Panc1 (cell line): ENCODE measurements at places on chromosomes 5 and 9.

DNA sequence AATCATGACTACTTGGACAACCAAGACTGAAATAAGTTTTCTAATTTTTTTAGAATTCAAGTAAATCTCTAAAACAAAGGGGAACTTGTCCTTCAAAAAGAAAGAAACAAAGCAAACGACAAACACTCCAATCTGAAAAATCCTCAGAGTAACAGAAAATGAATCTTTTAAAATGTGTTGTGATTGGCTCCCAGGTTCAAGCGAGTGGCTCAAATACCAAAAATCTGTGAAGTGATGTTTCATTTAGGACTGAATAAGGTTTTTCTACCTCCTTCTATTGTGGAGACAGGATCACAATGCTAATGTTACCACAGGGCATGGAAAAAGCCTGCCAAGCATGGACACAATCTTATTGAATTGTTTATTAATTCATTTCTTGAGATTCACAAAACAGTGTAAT, 415.7 kb downstream of the RAB3C start:
- DNase-seq = no peak

DNA sequence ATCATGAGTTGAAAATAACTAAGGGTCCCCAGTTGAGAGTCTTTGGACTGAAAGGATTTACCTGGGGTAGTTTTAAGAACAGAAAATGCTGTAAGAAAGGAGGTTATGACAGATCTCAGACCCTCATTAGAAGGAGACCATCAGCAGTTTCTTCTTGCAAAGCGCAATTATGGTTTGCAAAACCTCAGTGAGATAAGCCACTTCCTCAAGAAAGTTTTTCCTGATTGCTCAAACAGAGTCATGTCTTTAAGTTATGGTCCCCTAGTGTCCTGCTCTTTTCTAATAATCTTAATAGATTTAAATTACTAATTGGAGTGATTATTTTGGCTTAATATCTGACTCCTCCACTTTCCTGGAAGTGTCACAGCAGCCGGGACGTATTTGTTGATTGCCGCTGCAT, 293.2 kb upstream of the KLF4 start:
- DNase-seq = no peak

- DNase-seq = no peak
These were observed 18.9 kb downstream of the WHRN start for GRCh38 chr9:114486205-114486963.

GRCh38 chr5:1552521-1553255, 28.9 kb upstream of the LPCAT1 start:
- no peak for DNase-seq

GRCh38 chr5:135660826-135661575, 82.2 kb upstream of the CXCL14 start:
- no peak for DNase-seq

- no peak for DNase-seq
These were observed 2.0 kb downstream of the TMEM38B start for GRCh38 chr9:105696219-105696793.

DNA sequence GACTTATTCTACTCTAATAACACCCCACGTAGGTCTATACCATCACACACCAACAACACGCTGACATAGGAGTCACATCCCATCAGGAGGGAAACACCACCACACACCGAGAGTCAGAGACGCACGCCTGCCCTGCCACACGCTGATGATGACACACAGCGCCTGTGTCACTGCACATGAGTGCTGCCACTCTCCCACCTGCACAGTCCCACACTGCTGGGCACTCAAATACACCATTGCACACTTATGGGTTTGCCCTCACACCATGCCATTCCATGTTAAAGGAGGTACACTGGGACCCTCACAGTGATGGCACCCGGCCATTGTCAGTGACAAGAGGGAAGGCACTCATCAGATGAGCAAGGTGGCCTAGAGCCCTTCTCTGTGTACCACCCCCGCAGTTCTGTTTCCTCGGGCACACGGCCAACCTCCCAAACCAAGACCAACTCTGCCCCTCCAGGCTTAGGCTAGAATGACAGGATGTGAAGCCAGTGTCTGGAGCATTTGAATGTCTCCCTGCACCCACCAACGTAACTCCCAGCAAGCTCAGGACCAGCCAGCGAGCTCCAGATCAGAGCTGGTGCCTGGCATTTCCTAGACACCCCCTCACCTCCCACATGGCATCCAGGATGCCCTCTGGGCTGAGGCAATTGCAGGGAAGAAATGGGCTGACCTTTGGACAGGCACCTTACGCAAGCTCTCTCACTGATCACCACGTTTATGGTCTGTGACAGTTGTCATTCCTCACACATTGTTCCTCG, 3.6 kb upstream of the CPLX2 start:
- DNase-seq = no peak

- DNase-seq = no peak
These were observed 39.2 kb downstream of the ZNF366 start for GRCh38 chr5:72468024-72468423.

- no peak for DNase-seq
These were observed 249.0 kb downstream of the ARHGAP26 start for GRCh38 chr5:143019157-143019556.

GRCh38 chr5:127967983-127968592, 115.5 kb upstream of the SLC12A2 start:
- no peak for DNase-seq

- DNase-seq = no peak
These were observed 167.3 kb downstream of the MUSK start for GRCh38 chr9:110835859-110836271.

- DNase-seq = no peak
These were observed 35.3 kb upstream of the ICE1 start for GRCh38 chr5:5387192-5387591.

DNA sequence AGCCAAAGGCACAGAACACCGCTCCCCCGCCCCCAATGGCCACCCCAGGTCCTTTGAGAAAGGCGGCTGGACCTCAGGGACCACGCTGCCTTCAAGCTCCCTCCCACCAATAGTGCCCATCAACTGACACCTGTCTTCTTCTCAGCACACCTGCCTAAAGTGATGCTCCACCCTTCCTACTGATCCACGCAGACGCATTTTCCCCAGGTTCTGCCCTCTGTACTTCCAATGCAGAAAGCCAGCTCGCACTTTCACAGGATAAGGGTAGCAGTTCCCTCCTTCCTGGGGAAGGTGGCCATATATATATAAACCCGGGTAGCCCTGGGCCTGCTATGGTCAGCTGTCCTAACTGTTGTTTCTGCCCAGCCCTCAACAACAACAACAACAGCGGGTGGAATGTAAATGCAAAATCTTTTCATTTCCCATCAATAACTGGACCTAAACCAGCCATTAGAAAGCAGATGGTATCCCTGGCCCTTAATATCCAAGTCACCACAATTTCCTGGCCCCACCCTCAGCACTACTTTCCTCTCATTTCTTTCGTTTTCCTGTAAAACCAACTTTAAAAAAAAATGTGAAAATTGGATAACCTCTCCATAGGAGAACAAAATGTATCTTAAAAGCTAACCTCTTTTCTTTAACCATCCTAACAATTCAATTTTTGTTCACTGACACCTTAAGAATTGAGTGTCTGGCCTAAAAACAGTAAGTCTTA, 1.7 kb downstream of the GOLM1 start:
- DNase-seq = no peak

DNA sequence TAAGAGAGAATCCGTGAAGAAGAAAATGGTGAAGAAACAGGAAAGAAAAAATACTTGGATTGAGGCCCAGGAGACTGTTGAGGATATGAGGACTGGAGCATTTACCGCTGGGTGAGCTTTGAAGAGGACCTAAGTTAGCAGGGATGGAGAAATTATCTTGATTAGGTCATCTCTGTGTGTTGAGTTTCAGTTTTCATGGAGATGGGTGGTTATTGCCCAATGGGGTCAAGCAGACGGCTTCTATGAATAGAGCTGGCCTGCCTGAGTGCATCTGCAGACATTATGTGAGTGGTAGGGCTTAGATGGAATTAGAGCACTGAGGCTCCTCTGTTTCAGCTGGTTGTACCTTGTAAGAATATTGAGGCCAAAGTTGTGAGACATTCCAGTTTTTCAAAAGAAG, 245.4 kb upstream of the FBXL7 start:
- no peak for DNase-seq

GRCh38 chr5:61202213-61202612, 39.9 kb upstream of the SMIM15 start:
- no peak for DNase-seq

- no peak for DNase-seq
These were observed 6.5 kb upstream of the MAT2B start for GRCh38 chr5:163498886-163499285.

DNA sequence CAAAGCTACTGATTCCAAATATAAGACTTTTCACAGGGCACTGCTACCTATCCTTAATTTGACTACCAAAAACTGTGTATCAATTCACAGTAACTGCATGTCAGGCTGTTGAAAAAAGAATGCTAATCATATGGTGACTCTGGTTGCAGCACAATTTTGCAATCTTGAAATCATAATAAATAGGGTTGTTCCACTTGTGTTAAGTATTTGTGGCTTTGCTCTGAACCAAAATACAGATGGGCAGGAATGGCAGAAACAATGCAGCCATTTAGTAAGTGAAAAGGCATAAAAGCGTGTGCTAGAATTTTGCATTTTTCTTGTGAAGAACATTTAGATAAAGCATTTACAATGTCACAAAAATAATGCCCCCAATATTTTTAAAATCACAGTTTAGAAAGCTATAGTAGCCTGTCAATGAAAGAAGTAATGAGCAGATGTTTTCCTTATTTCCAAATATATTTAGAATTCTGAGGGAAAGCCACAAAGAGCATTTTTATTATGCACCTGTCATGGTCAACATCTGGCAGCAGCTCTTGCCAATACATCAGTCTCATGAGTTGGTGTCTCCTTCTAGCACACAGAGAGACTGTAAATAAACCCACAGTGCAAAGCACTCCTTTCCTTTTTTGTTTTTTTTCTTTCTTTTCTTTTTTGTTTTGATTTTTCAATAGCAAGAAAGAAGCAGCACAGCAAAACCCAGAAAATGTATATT, 54.8 kb upstream of the PAM start:
- no peak for DNase-seq

- no peak for DNase-seq
These were observed 626 bp downstream of the OR13C2 start for GRCh38 chr9:104604801-104605200.

GRCh38 chr9:37922363-37923117, 18.6 kb upstream of the SLC25A51 start:
- DNase-seq = no peak

- DNase-seq = no peak
These were observed 22.1 kb downstream of the JADE2 start for GRCh38 chr5:134547579-134547978.

- DNase-seq = no peak
These were observed 43.7 kb downstream of the STK10 start for GRCh38 chr5:172144291-172144815.
